CD4-positive, alpha-beta T cell treated with Interleukin-17A for 4 hours (primary cell): ENCODE measurements at places on chromosomes 7 and 10.
A peak's percentile ranks its signal among the peaks of the same experiment; 100 is the strongest.

DNA sequence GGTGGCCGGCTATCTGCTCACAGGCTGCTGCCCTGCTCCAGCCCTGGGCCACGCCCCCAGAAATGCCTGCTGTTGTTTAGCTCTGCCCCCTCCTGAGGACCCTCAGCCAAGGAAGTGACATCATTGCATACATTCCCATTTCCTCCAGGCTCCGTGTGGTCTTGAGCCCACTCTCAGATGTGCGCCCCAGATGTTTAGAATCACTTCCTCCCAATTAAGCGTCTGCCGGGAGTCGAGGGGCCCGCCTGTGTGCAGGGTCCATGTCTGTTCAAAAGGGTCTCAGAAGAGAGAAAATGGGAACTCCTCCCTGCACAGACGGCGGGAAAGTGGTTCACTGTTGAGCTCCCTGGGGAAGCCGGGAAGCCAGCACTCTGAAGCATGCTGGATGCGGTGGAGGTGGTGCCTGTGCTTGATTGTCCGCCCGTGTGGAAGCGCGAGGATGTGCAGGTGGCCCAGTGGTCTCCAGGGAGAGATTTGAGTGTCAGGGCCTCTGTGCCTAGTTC is 116.9 kb upstream of the PPIF start:
- no peak for DNase-seq

- DNase-seq: peak; percentile 78
Observed at GRCh38 chr7:87416682-87417587, 58.5 kb downstream of the ABCB4 start.

GRCh38 chr7:138127996-138128395 is 51.7 kb downstream of the AKR1D1 start:
- no peak for DNase-seq

DNA sequence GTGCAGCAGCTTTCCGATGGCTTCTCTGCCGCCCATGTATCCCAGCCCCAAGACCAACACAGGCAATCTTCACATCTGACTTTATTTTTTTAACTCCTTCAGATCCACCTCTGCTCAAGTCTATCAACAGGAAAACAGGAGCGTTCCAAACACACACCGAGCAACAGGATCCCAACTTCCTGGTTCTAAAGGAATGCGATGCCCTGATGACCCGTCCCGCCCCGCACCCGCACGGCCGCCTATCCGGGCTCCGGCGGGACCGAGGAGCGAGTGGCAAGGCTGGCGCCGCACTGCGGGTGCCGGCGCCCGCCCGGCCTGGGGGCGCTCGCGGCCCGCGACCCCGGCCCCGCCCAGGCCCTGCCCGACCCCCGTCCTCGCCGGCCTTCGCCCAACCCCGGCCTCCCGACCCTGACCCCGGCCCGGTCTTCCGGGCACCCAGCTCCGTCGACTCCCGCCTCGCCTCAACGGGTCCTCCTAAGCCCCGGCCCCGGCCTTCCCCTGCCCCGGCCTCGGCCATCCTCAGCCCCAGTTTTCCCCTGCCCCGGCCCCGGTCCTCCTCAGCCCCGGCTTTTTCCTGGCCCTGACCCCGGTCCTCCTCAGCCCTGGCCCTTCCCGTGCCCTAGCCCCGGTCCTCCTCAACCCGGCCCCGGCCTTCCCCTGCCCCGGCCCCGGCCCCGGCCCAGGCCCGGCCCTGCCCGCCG is 730 bp downstream of the LARP4B start:
- peak; percentile 18 for DNase-seq
